Effector memory CD8-positive, alpha-beta T cell (primary cell): ENCODE measurements at places on chromosomes 3 and 15.
A peak's percentile ranks its signal among the peaks of the same experiment; 100 is the strongest.

DNA sequence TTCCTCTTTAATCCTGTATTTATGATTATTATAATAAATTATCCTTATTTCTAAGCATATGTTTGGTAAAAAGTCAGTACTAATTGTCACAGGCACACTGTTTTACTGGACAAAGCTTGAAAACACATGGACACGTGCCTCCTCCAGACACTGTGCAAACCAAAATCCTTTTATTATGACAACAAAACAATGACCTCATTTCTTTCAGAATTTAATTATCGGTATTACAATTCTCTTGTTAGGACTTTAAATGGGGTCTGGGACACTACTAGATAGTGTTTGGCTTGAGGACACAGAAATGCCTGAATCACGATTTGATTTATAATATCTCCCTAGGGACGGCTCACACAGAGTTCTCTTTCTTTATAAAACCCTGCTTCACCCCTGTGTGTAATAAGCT lies 107.3 kb upstream of the IGSF10 start:
- no peak for DNase-seq
- no peaks in the 10 kb centered on the region for H3K36me3 ChIP-seq

DNA sequence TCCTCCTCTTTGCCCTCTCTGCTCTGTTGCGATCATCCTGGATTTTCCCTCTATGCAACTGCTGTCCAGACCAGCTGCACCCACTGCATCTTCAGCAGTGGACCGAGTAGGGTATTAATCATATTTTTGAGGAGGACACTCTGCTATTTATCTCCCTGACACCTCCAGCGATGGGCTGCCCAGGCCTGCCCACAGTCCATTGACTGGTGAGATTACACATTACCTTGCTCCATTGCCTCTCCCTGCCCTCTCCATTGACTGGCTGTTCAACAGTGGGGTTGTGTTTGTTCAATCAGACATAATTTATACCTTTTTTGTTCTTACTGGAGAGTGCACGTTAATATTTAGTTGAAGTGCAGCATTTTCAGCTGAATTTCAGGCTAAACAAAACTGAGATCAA lies 559.3 kb upstream of the ARRDC4 start:
- H3K27me3 ChIP-seq = no peaks in the 10 kb centered on the region
- H3K36me3 ChIP-seq = no peaks in the 10 kb centered on the region
- H3K4me1 ChIP-seq = no peaks in the 10 kb centered on the region
- no peak overlapping the region for H3K27ac ChIP-seq

GRCh38 chr3:55873523-55874254 lies 386.6 kb upstream of the WNT5A start:
- H3K27ac ChIP-seq = no peak overlapping the region
- no peak overlapping the region for H3K4me3 ChIP-seq
- no peaks in the 10 kb centered on the region for H3K4me1 ChIP-seq
- no peak for DNase-seq
- H3K36me3 ChIP-seq = no peaks in the 10 kb centered on the region

DNA sequence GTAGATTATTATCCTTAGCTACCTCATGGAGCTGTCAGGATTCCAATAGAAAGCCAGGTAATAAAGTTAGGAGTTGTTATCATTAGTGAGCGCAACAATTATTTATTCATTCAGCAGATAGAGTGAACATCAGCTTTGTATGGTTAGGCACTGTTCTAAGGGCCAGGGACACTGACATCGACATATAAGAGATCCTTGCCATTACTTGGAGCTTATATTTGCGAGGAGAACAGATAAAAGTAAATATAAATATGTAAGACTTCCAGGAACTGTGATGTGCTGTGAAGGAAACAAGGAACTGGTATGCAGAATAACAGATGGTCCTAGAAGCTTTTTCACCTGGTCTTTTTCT lies 473 bp downstream of the LSM3 start:
- peaks cover 55% of the 10 kb centered on the region for H3K36me3 ChIP-seq
- H3K27me3 ChIP-seq = no peaks in the 10 kb centered on the region
- H3K4me3 ChIP-seq = peak overlapping the region; percentile 87
- H3K4me1 ChIP-seq = peaks cover 38% of the 10 kb centered on the region
- H3K27ac ChIP-seq = peak overlapping the region; percentile 98
- no peak for DNase-seq

- H3K4me1 ChIP-seq = peaks cover 27% of the 10 kb centered on the region
- H3K27ac ChIP-seq = peak overlapping the region; percentile 75
- DNase-seq = no peak
- no peaks in the 10 kb centered on the region for H3K27me3 ChIP-seq
- peaks cover 35% of the 10 kb centered on the region for H3K36me3 ChIP-seq
Measured at GRCh38 chr3:31634476-31634875, 101.8 kb downstream of the STT3B start.

GRCh38 chr3:66107855-66108254 lies 69.1 kb upstream of the MAGI1 start:
- DNase-seq = no peak
- no peak overlapping the region for H3K27ac ChIP-seq
- peaks cover 21% of the 10 kb centered on the region for H3K27me3 ChIP-seq
- no peak overlapping the region for H3K4me3 ChIP-seq
- no peaks in the 10 kb centered on the region for H3K36me3 ChIP-seq

GRCh38 chr15:68599560-68600071 lies 20.8 kb downstream of the CORO2B start:
- no peak overlapping the region for H3K4me3 ChIP-seq
- H3K4me1 ChIP-seq = no peaks in the 10 kb centered on the region
- H3K36me3 ChIP-seq = no peaks in the 10 kb centered on the region
- H3K27me3 ChIP-seq = peaks cover 81% of the 10 kb centered on the region

GRCh38 chr15:40985541-40986330 lies 32.5 kb downstream of the CHAC1 start:
- H3K4me1 ChIP-seq = no peaks in the 10 kb centered on the region
- no peak overlapping the region for H3K27ac ChIP-seq
- H3K4me3 ChIP-seq = no peak overlapping the region
- H3K36me3 ChIP-seq = peaks cover 70% of the 10 kb centered on the region
- no peak for DNase-seq

DNA sequence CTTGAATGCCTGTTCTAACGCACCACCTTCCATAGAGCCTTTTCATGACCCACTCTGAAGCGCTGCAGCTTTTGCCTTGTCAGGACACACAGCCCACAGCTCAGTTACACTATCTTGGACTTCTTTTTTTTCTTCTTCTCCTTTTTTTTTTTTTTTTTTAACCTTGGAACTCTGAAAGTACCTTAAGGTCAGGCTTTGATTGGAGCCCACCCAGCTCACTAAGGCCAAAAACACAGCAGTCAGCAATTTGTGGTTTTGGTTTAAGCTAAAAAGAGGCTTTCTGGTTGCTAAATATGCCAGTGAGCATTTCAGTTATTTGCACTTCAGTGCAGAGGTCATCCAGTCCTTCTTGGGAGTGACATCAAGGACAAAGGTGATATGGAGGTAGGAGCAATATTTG lies 1.7 kb downstream of the SLC25A20 start:
- no peaks in the 10 kb centered on the region for H3K27me3 ChIP-seq
- H3K4me3 ChIP-seq = peak overlapping the region; percentile 92
- DNase-seq = no peak
- H3K4me1 ChIP-seq = peaks cover 40% of the 10 kb centered on the region
- H3K27ac ChIP-seq = peak overlapping the region; percentile 91
